ENCODE measurements at places on chromosomes 5 and 9.

- no peak for DNase-seq
These were observed 34.4 kb upstream of the CDH12 start for GRCh38 chr5:22887566-22887965.

DNA sequence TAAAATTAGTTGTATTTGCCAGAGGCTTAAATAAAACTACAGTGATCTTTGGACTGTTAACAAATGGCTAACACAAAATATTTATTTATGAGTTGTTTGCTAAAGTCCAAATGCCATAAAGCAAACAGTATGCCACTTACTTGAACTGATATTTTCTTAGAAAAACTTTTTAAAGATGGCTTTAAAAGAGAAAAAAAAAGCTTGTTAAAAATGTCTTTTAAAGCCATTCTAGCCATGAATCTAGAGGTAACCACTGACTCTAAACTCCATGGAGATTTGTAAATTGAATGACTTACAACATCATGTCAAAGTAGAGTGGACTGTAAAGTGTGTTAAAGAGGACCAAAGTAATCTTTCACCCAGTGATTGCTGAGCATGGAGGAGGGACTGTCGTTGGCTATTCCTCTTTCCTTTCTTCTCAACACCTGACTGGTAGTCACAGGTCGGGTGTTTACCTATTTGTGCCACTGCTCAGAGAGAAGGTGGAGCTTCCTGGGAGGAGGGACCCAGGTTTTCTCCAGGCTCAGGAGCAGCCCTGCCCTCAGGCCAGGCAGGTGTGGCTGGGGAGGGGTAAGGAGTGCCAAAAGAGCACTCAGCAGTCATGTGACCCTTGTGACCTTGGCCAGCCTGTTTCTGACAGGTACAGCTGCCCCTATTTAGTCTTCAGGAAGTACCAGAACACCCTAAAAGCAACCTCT is 69.1 kb upstream of the TJP2 start:
- no peak for DNase-seq

DNA sequence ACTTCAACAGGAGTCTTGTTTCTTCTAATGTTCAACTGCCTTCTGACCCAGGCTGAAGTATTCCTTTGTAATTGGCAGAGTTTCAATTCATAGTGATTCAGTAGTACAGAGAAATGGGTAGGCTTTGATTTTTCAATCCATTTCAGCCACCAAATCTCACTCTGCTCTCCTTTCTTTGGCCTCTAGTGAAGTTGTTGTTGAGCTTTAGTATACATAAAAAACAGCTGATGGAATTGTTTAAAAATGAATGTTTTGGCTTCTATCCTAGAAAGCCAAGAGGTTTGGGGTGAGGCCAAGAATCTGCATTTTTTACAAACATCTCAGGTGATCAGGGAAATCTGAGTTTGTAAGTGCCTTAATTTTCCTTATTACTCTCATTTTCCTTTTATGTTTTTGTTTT is 182.9 kb upstream of the MAP1B start:
- DNase-seq: no peak

DNA sequence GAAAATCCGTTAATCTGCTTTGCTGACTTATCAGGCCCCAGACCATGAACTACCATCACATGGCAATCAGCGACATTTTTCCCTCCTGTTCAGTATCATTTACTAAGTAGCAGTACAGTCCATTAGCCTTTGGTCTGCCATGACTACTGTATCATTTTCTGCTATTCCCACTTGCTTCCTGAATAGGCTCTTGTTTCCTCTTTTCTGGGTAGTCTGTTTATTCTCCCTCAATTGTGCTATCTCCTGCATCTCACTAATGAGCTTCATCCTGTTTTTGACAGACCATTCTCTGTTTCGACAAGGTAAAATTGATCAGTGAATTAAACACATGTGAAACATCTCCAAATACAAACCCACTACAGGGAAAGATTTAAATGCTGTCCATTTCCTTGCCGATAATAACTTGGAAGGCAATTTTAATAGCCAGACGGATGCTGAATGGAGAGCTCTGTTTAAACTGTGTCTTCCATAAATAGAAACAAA is 263.5 kb upstream of the ANKRD55 start:
- no peak for DNase-seq

DNA sequence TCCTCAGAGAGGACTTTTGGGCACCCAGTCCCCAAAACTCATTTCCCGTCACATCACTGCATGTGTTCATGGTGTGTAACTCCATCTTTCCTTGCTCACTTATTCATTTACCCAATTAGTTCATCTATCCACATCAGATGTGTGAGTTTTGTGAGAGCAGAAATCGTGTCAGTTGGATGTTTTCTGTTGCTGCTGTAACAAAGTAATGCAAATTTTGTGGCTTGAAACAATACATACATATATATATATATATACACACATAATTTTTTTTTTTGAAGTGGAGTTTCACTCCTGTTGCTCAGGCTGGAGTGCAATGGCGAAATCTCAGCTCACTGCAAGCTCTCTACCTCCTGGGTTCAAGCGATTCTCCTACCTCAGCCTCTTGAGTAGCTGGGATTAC is 70.5 kb upstream of the BOD1 start:
- DNase-seq: no peak

DNA sequence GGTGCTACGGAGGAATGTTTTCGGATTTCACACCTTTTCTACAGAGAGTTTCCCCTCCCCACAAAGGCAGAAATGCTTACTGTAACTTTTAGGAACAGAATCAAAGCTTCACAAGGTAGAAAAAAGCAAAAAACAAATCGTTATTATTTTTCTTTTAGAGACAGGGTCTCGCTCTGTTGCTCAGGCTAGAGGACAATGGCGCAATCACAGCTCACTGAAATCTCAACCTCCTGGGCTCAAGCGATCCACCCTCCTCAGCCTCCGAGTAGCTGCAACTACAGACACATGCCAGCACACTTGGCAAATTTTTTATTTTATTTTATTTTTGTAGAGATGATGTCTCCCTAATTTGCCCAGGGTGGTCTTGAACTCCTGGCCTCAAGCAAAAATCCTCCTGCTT is 394.5 kb downstream of the CTNND2 start:
- DNase-seq: no peak

- DNase-seq: no peak
These were observed 189.5 kb upstream of the PPP1R26 start for GRCh38 chr9:135290086-135290485.

- DNase-seq: no peak
These were observed 113.4 kb downstream of the NR3C1 start for GRCh38 chr5:143290125-143290524.

- DNase-seq: no peak
These were observed 16.2 kb downstream of the COL5A1 start for GRCh38 chr9:134657666-134658377.

DNA sequence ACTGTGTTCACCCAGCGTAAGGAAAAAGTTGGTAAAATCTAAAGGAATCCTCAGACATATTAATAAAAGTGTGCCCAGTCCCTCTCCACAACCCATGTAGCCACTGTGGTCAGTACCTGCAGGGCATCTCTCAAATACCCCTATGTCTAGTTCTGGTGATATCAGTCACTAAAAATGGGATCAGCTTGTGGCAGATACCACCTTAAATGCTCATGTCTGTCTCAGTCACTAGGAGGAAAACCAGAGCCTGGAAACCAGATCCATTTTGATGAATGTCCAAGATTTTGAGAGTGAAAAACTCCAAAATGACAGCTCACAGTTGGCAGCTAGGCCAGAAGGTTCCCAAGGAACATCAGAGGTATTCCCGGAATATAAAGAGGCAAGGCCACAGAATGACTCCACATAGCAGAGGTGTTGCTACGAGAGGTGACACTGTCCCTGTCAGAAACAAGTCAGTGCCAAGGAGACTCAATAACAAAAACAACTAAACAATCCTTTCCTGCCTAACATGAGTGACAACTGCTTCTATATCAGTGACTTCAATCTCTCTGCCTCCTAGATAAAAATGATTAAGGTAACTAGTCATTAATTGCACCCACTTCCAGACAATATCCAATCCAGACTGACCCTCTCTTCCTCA is 13.5 kb downstream of the PCAT7 start:
- no peak for DNase-seq

DNA sequence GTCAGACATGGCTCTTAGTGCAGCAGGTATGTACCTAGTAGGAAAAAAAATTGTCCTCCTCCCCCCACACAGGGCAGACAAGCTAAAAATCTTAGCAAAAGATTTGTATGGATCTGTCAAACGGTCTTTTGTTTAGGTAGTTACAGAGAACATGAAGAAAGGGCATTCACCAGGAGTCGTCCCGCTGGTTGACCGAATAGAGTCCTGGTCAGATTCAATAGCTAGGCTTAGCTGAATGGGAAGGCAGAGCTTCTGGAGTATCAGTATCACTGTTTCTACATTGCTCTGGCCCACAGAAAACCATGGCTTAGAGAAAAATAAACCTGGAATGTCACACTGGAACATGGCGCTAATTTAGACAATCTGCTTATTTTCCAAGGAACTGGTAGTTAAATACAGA is 642.3 kb downstream of the PTPRD start:
- DNase-seq: no peak

GRCh38 chr5:124963236-124963919 is 216.9 kb upstream of the ZNF608 start:
- no peak for DNase-seq

DNA sequence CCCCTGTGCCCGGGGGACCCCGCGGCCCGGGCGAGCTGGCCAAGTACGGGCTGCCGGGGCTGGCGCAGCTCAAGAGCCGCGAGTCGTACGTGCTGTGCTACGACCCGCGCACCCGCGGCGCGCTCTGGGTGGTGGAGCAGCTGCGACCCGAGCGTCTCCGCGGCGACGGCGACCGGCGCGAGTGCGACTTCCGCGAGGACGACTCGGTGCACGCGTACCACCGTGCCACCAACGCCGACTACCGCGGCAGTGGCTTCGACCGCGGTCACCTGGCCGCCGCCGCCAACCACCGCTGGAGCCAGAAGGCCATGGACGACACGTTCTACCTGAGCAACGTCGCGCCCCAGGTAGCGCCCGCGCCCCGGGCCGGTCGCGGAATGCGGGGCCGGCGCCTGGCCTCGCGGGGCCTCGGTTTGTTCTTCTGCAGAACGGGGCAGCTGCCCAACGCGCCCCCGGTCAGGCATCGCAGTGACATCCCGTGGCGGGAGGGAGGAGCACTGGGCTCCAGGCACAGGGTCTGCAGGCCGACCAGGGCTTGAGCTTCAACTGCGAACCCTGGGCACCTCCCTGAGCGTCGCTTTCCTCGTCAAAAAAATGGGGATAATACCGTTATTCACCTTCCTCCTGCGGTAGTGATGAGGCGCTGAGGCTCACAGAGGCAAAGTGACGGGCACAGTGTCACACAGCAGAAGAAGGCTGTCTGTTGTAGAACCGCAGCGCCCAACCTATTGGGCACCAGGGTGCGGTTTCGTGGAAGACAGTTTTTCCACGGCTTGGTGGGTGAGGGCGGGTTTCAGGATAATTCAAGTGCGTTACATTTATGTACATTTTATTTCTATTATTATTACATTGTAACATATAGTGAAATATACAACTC is 777 bp downstream of the ENDOG start:
- no peak for DNase-seq

DNA sequence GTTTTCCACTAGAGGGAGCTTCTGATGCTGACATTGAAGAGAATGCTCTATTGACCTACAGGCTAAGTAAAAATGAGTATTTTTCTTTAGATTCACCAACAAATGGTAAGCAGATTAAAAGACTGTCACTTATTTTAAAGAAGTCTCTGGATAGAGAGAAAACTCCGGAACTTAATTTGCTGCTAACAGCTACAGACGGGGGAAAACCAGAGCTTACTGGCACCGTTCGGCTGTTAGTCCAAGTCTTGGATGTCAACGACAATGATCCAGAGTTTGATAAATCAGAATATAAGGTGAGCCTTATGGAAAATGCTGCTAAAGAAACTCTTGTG is 764 bp downstream of the PCDHA11 start:
- DNase-seq: no peak

DNA sequence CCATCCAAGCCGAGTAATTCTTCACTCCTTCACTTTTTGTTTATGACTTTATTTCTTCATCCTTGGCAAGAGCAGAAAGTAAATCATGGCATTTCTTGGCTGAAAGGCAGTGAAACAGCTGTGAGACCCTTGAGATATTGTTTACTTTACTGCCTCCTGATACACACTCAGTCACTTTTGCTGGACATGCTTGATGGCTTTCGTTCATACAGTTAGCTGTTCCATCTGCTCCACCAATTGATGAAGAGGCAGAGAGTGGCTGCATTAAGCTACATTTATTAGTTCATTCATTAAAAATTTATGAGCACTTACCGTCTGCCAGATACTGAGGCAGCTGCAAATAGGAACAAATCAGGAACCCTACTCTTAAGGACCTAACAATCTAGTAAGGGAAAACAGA is 184.4 kb upstream of the OR13F1 start:
- no peak for DNase-seq

GRCh38 chr5:89850513-89850865 is 559.1 kb downstream of the CETN3 start:
- no peak for DNase-seq

DNA sequence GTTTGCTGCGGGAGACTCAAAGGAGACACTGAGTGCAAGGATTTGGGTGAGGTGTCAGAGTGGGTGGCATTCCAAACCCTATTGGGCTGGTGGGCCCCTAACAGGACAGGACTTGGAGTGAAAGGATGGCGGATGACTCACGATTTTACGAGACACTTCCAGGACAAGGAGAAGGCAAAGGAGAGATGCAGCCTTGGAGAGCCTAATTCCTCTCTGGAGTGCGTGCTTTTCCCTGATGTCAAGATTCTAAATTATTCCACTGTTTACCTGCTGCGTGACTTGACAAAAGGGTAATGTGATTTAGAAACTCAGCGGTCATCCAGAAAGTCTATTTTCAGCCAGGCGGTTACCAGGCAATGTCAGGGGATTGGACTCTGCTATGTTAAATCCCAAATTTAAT is 41.6 kb upstream of the CD180 start:
- DNase-seq: no peak

GRCh38 chr9:106861640-106862109 is 1.3 kb upstream of the ZNF462 start:
- no peak for DNase-seq

- no peak for DNase-seq
These were observed 20.9 kb upstream of the HMCN2 start for GRCh38 chr9:130244548-130245165.

DNA sequence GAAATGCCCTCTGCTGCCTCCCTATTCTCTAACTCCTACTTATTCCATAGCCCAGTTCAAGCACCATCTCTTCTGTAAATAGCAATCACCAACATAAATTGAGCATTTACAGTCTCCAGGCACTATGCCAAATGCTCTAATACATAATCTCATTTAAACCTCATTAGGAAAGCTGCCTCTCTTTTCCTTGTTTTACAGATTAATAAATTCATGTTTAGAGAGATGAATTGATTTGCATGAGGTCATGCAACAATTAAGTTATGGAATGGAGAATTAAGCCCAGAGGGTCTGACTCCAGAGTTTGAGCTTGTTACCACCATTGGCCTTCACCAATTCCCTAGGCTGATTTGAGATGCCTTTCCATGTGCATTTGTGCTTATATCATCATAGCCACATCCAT is 23.4 kb upstream of the RFX3 start:
- no peak for DNase-seq

DNA sequence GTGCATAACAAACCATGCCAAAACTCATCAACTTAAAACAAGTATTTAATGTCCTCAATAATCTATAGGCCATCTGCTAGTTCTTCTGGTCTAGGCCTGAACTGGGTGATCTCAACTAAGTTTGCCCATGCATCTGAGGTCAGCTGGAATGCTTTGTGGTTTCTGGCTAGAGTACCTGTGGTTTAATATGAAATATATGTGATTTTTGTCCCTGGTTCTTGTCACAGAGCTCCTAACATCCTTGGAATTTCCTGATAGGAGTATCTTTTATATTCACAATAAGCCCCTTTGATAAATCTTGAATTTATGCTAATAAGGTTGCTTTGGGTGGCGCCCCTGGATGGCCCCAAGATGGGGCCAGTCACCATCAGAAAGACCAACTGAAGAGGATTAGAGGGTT is 535.9 kb downstream of the DNAH5 start:
- no peak for DNase-seq

GRCh38 chr5:31688515-31689092 is 49.7 kb downstream of the PDZD2 start:
- DNase-seq: no peak

Data from AG20443 (cell line).